ENCODE measurements at places on chromosomes 1 and 21.

GRCh38 chr1:61724506-61724812 is 482 bp downstream of the TM2D1 start:
- DNase-seq = no peak

- no peak for DNase-seq
These were observed 17.3 kb downstream of the TMEM201 start for GRCh38 chr1:9605946-9606455.

- DNase-seq = no peak
These were observed 41.9 kb upstream of the CNTN2 start for GRCh38 chr1:205001162-205001561.

DNA sequence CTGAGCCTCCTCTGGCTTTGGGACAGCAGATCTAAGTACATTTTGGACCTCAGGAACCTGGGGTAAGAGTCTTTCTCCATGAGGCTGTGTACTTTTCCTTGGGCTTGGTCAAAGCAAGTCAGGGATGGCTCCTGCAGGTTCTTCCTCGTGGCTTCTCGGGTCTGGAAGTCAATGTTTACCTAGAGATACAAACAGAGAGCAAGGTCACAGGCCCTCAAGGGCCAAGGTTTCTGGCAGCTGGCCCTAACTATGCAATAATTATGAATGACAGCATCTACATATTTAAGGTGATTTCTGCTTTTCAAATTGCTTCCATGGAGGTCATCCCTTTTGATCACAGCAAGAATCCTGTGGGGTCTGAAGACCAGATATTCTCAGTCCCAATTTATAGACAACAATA is 37.6 kb downstream of the RGS8 start:
- no peak for DNase-seq

GRCh38 chr1:29671446-29672356 is 435.4 kb downstream of the PTPRU start:
- DNase-seq = no peak

DNA sequence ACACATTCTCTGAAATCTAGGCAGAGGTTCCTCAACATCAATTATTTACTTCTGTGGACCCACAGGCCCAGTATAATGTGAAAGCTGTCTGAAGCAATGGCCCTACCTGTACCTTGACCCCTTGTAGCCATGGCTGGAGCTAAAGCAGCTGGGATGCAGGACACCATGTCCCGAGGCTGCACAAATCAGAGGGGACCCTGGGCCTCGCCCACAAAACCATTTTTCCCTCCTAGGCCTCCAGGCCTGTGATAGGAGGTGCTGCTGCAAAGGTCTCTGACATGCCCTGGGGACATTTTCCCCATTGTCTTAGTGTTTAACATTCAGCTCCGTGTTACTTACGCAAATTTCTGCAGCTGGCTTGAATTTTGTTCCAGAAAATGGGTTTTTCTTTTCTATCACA is 110.5 kb downstream of the BRINP3 start:
- DNase-seq = no peak

- no peak for DNase-seq
These were observed 544.6 kb downstream of the NEGR1 start for GRCh38 chr1:71737768-71738167.

DNA sequence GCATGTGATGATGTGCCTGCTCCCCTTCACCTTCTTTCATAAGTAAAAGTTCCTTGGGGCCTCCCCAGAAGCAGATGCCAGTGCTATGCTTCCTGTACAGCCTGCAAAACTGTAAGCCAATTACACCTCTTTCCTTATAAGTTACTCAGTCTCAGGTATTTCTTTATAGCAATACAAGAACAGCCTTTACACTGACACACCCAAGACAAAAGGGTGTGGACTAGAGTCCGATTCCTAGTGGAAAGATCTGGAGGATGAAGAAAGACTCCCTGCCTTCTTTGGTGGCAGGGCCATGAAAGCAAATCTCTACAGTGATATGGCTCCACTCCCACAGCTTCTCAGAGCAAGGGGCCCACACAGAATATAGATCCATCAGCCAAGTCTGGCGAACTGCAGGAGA is 209.7 kb upstream of the ST6GALNAC5 start:
- DNase-seq = no peak

- DNase-seq = no peak
These were observed 23.2 kb downstream of the SLC27A3 start for GRCh38 chr1:153798468-153798780.
